ENCODE measurements at places on chromosomes 2 and 18.

DNA sequence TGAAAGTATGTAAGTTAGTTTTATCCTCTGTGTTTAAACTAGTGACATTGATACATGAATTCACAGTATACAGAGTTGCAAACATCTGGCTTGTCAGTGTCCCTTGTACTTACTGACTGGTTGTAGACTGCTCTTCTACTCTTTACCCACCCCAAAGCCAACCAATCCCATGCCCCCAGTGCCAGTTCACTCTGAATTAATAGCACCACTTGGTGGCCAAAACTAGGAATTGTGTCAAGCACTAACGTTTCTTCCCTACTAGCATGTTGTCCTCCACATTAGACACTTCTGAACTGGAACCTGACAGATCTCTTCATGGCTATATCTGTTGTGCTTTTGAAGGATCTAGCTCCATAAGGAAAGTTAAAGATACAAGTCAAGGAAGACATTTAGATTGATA, 27.2 kb upstream of the OTX1 start:
- peak; percentile 63 for DNase-seq

- no peak for DNase-seq
Measured at GRCh38 chr2:238820916-238821315, 27.0 kb upstream of the TWIST2 start.

DNA sequence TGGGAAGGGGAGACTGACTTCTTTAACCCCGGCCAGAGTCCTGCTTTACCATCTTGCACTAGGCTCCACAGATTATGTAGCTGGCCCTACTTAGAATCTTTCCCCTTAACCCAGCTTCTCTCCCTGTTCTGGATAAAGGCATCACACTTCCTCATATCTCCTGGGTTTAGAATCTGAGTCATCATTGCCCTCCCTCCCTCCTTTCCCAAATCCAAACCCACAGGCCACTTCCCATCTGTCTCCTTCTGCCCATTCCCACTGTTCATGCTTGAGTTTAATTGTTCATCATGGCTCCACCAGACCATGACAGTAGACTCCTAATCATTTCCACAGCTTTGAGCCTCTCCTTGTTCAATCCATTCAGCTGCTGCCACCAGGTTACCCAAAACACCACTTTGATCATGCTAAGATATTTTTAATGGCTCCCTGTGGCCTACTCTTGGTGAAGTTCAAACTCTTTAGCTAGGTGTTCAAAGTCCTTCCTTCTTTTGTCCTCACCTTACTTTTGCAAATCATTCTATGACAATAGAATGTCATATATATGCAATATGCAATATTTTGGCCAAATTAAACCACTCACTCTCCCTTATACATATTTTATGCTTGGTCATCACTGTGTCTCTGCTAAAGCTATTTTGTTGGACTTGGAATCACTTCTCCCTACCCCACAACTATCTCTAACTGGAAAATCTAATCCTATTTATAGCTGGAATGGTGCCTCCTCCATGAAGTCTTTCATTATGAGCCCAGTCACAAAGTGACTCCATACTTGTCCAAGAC, 5.5 kb downstream of the PDE11A start:
- DNase-seq, result no peak

GRCh38 chr2:198375083-198375410, 570.7 kb downstream of the PLCL1 start:
- no peak for DNase-seq

DNA sequence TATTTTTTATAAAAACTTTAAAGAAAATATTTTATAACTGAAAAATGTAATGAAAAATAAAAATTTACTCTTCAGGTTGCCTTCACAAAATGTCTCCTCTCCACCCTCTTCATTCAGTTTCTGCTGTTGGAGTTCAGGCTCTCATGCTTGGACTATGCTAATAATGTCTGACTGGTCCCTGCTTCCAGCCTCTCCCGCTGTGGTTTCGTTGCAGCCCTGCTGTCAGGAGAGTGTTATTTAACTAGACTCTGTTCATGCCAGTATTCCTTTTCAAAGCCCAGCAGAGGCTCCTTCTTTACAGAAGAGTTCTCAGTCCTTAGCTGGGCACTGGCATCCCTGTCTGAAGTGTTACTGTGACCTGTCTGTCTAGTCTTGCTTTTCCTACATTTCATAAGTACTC, 40.4 kb downstream of the CLIP4 start:
- DNase-seq, result no peak

GRCh38 chr2:11042841-11043240, 112.4 kb upstream of the SLC66A3 start:
- no peak for DNase-seq

DNA sequence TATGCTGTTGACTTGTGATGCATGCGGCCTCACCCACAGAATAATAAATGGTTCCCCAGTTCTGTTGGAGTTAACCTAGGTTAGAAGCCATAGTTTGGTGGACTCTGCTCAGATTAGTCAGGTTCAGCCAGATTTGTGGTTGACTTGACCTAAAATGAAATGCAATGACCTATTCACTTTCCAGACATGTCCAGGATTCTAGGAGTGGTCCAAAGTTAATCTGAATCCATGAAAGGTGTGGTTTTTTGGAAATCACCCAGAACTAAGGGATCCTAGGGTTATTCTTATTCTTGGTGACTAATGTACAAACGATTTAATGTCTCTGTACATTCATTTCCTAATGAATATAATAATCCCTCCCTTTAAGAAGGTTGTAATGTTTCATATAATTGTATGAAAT, 88.9 kb upstream of the RBBP8 start:
- DNase-seq, result no peak

- no peak for DNase-seq
Measured at GRCh38 chr2:99597616-99598015, 107.8 kb upstream of the REV1 start.

DNA sequence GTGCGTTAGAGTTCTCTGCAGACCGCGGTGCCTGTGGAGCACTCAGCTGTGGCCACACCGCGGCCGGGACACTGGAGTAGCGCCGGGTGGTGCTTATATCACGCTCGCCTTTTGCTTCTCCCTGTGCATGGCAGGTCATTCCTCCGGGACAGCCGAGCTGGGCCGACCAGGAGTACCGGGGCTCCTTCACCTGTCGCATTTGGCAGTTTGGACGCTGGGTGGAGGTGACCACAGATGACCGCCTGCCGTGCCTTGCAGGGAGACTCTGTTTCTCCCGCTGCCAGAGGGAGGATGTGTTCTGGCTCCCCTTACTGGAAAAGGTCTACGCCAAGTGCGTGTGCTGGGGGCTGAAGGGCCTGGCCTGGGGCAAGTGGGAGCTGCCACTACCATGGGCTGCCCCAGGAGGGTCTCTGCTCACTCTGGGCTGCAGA, 4.2 kb downstream of the CAPN10 start:
- no peak for DNase-seq

DNA sequence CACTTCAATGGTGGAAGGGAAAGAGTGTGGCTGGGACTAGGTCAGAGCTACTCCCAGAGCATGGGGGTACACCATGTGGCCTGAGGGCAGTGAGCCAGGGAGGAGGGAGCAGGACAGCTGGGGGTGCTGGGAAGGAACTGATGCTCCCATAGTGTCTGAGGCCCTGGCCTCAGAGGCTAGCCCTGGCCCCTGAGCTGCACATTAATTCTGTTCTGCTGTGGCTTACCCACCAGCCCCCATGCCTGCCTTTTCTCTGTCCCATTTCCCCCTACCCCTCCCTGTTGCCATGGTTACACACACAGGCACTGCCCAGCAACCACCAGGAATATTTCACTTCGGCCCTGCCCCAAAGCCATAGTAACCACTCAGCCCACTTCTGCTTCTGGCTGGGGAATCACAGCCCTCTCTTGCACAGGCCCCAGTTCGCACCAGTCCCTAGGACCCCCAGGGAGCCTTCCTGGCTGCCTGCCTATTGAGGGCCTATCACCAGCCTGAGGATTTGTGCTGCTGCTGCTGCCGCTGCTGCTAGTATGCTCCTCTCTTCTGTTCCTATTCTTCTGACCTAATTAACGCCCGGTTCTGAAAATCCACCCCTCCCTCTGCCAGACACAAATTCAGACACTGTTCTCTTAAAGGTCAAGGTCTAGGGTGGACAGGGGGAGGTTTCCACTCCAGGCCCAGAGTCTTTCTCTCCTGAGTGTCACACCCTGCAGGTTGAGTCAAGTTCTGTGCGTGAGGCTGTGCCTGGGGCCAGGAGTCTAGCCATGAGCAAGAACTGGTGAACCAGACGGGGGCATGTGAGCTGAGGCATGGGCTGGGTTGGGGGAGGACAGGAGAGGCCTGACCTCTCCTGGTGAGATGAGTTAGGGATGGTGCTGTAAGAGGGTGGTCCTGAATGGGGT, 87.1 kb upstream of the MCFD2 start:
- peak; percentile 69 for DNase-seq

- no peak for DNase-seq
Measured at GRCh38 chr2:175161-175786, 88.6 kb downstream of the SH3YL1 start.

DNA sequence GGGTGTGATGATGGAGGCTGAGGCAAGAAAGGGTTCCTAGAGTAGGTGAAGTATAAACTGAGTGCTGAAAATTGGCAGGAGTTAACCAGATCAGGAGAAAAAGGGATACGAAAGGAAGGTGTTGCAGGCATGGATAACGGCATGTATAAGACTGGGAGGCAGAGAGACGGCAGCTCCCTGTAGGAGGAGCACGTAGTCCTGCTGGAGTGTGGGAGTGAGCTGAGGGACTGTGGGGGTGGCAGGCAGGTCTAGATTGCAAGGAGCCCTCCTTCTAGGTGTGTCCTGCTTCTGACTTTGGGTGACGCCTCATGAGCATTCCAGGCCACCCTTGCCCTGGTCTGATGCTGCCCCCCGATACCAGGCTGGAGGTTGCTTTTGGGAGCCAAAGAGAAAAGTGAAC, 36.4 kb upstream of the KCTD1 start:
- no peak for DNase-seq

DNA sequence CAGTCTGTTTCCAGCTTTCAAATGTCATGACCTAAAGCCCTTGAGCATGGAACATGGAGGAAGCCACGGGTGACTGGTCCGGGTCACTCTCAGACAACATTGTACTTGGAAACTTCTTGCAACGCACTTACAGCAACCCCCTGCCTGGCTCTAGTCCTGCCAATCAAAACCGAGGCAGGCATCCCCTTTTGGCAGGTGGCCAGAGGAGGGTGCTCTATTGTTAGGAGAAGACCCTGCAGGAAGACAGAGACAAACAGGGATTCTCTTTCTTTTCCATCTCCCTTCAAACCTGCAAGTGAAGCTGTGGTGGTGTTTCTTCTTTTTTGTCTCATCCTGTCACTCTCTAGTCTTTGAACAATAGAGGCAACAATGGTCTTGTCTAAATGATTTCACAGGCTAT, 667.2 kb downstream of the ZEB2 start:
- DNase-seq, result peak; percentile 39

DNA sequence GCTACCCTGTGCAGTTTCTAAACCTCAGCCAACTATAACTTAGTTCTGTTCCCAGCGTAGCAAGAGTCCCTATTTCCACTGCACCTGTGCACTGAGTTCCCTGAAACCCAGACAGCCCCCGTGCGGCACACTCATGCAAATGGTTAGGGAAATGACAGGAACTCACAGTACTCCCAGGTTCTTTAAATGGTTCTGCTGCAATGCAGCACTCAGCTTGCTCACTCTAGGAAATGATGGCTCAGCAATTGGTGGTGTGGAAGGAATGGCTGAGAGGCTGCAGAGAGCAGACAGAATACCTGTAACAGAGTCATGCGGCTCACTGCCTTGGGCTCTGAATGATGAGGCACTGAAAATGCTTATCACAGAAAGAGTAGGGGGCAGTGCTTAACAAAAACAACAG, 143.0 kb downstream of the RAD51AP2 start:
- no peak for DNase-seq

DNA sequence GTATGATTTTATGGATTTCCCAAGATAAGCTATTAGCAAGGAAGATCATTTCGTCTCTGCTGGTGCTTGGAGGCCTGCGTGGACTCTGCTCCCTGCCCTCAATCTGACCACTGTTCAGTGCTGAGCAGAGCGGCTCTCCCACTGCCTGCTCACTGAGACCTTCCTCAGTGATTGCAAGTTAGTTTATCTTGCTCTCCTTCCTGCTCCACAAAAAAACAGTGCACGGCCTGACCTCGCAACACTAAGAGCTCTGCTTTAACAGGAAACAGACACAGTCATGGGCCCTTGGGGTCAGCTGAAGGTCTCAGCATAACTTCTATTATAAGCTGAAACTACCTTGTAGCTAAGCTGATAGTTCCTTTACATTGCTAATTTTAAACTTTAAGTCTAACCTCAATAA, 53.1 kb downstream of the PRELID3A start:
- DNase-seq, result peak; percentile 63

DNA sequence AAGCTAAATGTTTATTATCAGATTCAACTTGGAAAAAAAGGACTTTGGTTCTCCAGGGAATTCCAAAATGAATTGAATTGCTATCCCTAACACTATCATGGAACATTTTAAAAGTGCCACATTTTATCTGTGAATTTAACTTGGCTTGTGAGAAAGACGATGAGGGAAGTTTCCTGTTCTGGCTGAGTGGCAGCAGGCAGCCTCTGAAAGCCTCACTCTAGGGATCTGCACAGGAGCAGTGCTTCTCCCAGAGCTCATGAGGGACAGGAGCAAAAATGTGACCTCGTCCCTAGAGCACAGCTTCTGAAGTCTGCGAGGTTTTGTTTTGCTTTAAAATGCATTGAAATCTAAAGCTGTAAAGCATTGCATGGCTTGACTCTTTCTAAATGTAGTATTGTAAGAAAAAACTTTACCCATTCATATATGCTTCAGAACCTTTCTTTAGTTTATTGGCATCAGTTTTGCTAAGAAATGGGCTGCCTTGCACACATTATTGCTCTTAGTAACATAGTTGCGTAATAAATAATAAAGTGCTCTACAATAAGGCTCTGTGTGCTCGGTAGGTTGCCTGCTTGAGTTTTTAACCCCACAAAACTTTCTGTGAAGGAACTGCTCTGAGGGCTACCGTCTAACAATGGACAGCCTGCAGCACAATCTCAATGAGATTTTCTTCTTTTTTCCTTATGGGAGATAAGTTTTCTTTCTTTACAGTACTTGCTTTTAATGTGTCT, 136.2 kb upstream of the CDCA7 start:
- peak; percentile 68 for DNase-seq

- peak; percentile 36 for DNase-seq
Measured at GRCh38 chr2:1528273-1529064, 115.2 kb downstream of the TPO start.

DNA sequence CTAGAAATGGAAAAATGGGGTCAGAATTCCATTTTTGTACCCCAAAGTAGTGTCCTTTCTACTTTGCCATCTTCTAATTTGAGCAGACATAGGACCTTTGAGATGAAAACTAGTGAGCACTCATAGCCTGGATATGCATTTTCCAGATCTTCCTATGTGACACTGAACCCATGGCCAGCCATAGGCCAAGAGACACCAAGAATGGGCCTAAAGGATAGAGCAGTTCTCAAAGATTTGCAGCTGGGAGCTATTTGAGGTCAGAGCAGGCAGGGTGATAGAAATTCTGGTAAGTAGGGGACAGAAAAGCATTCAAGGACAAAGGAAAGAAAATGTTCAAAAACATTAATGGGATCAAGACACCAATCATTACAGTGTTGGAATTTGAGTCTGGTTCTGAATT, 332.8 kb downstream of the MYCN start:
- DNase-seq, result no peak

DNA sequence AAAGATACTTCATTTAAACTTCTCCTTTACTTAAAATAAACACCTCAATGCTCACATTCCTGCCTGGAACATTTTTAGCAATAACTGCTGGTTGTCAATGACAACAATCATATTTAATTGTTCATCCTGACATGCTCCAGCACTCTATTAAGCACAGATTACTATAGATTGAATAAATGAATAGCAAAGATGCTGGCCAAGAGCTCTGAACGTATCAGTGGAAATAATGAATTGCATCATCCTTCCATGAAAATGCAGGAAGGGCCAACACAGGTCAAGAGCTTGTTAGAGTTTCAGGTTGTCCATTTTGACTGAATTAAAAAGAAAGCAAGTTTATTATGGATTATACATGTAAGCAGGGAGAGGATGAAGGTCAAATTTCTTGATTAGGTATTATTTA, 994.0 kb downstream of the TSN start:
- no peak for DNase-seq
